ENCODE measurements at places on chromosomes 13 and 19.
A peak's percentile ranks its signal among the peaks of the same experiment; 100 is the strongest.

DNA sequence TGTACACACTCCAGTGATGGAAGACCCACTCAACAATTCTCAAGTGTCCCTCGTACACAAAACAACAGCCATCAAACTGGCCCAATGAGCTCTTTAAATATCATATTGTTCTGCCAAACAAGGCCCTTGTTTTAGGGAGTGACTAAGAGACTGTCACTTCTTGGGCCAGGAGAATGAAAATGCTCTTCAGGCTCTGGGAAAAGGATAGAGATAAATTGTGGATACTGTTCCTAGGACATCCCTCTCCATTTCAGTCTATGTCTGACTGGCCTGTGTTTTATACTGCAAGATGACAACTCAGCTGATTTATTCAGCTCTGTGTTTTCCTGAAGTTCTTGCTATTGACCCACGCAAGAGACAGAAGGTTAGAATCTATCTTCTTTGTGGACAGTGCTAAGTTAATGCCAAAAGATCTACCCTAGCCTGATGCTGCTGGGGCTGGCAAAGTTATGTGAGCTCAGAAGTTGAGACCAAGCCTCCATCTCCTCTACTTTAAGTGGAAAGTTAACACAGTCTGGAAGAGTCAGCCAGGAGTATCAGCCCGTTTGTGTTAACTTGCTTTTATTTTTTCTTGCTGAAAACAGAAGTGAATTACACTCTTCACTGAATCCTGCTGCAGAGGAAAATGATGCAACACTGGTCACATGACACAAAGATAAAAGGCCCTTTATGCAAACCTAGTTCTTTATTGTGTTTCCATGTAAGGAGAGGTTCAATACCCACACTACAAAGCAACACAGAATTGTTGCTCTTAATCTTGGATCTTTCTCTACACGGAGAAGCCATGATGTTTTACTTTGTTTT is 14.6 kb downstream of the FRY start:
- no peak for DNase-seq

DNA sequence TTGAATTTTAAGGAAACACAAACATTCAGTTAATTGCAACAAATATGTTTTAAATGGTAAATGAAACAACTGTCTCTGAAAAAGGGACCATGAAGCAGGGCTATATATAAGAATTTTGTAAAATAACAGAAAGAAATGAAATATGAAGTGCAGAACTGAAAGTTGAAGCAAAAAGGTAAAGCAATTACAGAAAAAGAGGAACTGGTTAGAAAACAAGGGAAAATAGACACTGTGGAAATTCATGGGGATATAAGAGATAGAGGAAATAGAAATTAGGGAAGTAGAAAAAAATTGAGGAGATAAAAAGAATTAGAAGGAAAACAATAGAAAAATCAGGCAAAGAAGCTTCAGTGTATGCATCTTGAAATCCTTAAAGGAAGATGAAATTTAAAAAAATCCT is 40.0 kb upstream of the TDRD3 start:
- no peak for DNase-seq

- DNase-seq = no peak
Observed at GRCh38 chr13:83710133-83710515, 172.2 kb downstream of the SLITRK1 start.

DNA sequence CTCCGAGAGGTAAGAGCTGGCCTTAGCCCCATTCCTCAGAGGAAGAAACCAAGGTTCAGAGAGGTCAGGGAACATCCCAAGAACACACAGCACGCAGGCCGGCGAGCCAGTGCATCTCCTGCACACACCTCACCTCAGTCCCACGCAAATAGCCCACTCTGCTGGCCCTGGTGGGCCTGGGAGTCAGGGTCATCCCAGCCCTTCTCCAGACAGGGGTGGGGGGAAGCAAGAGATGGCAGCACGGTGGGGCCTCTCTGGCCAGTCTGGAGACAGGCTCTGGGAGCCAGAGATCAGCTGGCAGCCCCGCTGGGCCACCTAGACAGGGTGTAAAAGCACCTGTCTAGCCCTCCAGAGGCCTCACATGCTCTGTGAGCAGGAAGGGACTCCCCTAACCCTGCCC is 26.8 kb downstream of the TUBA3C start:
- DNase-seq = no peak

DNA sequence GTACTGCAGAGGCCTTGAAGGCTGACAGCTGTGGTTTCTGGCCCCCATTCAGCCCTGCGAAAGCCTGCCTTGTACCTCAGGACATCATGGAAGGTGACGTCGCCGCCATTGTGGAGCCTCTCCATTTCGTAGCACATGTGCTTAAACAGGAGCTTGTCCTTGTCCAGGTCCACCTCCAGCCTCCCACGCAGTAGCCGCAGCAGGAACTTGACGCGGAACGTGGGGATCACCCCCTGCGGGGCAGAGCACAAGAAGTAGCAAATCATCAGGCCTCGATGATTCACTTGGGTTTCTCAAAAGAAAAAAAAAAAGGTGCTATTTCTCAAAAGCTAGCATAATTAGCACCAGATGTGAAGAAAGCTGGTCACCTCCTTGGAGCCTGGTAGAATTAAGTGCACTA is 351.0 kb downstream of the NALCN start:
- no peak for DNase-seq

GRCh38 chr13:111939666-111940278 is 127.2 kb upstream of the SOX1 start:
- DNase-seq = peak; percentile 5

- DNase-seq = no peak
Observed at GRCh38 chr13:91405240-91405639, 6.8 kb downstream of the GPC5 start.

GRCh38 chr19:18604820-18605159 is 1.8 kb downstream of the CRLF1 start:
- DNase-seq = no peak

DNA sequence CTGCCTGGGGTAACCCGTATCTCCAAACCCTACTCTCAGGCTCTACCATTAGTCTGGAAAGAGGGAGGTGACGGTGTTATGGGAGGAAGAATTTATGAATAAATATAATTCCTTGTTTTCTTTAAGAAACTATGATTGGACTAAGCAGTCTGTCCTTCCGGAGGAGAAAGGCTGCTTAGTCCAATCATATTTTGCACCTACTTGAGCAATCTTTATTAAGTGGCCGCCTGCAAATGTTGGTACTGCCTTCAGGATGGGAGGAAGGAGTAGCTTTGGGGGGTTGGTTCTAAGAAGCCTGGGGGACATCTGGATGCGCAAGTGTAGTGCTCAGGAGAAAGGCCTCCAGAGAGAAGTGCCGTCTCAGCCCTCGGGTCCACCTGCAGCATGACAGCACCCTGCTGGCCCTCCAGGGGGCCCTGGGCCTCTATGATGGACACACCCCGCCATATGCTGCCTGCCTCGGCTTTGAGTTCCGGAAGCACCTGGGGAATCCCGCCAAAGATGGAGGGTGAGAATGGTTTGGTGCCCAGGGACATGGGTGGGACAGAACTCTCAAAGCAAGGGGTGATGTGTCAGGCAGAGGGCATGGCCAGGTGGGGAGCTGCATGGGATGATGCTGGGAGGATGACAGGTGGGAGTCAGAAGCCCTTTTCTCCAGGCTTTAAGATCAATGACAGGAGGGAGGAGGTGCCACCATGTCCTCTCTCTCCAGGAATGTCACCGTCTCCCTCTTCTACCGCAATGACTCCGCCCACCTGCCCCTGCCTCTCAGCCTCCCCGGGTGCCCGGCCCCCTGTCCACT is 4.1 kb downstream of the ACP4 start:
- DNase-seq = no peak

DNA sequence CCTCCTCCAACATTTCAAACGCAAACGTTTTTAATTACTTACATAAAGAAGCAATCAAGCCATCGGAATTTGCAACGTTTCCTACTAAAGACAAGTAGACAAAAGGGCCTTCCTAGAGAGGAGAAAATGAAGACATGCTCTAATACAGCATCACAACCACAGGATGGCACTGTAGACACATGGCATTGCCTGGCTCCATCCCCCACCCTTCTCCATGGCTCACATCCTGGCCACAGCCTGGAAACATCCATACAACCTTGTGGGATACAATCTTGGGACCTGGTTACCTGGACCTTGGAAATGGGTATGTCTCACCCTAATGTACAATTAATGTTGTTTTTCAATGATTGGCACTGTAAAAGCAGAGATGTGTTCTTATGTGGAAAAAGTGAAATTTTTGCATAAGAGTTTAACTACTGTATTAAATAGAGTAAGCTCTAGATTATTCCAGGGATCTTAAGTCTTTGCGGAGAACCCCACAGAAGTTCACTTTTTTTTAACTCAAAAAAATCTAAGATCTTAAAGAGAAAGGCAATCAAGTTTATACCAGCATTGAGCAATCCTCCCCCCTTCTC is 21.5 kb downstream of the EBPL start:
- DNase-seq = peak; percentile 72

GRCh38 chr19:50639121-50640112 is at the start of gene SYT3:
TSS of gene SYT3 (minus strand) at chr19:50639881. CDS start at chr19:50637411, 2,470 bp downstream.
- peak; percentile 78 for DNase-seq

GRCh38 chr19:1794424-1795172 is 17.5 kb downstream of the ATP8B3 start:
- DNase-seq = peak; percentile 83

DNA sequence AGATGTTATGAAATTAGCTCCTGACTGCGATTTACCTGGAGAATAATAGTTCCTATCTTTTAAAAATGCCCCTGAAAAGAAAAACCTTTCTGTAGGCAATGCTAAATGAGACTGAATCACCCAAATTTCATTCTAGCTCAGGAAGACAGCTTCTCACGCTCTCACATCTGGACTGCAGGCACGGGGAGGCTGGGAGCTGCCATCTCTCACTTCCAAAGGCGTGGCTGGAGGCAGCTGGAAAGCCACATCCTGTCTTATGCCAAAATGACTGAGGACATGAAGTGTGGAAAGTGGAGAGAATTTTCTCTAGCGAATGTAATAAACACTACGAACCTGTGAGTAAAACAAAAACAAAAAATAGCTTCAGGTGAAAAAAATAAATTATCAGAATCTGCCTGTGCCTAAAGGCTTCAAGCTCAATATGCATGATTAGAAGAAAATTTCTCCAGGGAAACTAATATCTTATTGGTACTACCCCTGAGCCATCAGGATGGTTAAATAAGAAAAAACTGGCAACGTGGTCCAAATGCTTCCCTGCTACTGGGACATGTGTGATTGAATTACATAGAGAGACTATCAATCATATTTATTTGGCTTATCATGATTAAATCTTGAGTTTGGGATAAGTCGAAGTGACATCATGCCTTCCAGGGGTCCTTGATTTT is 58.1 kb upstream of the UBL3 start:
- DNase-seq = no peak
